ENCODE measurements at places on chromosomes 16 and 17.

- DNase-seq: no peak
Measured at GRCh38 chr16:58137581-58137980, 8.4 kb upstream of the CFAP20 start.

DNA sequence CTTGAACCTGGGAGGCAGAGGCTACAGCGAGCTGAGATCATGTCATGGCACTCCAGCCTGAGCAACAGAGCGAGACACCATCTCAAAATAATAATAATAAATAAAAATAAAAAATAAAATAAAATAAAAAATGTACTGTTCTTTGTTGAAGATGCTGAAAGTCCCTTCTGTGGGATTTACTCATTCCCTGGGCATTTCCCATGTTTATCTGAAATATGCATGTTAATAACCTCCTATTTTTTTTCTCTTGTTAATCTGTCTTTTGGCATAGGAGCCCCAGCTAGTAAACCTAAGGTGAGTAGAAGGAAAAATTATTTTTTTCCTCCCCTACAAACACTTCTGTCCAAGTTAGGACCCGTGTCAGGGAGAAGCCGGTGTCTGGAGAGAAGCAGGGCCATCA, 34.4 kb downstream of the TMEM92 start:
- DNase-seq: no peak

GRCh38 chr16:6684076-6684673, 648.5 kb upstream of the RBFOX1 start:
- DNase-seq: no peak

GRCh38 chr16:3595110-3595486, 16.3 kb downstream of the SLX4 start:
- no peak for DNase-seq

DNA sequence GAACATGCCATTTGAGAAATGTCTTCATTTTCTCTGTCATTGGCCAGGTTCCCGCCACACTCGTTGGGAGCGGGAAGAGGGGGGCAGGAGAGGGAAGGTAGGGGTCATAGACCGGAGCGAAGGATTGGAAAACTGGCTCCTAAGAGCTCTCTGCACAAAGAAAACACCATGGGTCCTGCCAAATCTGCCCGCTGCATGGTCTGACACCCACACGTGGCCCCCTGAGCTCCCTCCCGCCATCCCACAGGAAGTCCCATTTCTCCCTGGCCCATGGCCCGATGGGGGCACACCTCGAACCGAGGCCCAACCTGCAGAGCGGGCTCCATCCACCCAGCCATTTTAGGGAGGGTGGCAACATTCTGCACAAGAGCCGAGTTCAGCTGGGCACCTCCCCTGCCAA, 159.6 kb downstream of the SALL1 start:
- no peak for DNase-seq

DNA sequence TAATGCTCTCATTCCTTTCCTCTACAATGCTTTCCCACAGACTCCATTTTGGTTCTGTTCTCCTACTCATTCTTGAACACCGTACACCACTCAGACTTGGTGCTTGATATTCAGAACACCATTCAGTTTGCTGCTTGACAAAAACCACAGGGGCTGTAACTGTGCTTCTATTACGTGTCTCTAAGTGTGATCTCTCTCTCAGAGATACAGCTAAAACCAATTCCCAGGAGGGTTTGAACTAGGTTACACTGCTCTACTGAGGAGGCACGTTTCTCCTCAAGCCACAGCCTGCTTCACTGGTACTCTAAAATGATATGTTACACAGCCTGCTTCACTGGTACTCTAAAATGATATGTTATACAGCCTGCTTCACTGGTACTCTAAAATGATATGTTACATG, 175.7 kb downstream of the CEP112 start:
- DNase-seq: no peak

DNA sequence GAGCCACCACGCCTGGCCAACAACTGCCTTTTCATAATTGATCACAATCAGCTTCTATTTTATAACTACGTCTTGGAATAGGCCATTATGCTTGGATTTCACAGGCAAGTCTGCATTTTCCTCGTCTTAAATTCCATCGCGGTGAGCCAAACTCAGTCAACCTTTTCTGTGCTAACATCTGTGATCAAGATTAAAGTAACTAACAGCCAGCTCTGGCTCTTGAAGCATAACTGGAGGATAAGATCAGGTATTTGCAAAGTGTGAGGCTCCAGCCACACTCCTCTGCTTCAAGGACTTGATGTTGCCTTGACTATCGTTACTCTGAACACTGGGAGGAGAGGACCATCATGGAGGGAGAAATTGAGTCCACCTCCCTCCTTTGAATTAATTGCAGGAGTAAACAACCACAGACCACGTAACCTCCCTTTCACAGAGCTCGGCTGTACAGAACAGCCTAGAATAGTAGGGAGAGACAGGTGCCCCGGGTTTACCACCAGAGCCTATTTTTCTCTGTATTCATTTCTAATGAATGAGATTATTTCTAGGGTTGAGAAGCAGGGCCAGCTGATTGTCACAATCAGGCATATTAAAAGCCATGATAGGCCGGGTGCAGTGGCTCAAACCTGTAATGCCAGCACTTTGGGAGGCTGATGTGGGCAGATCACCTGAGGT, 143.0 kb downstream of the XYLT1 start:
- DNase-seq: no peak

GRCh38 chr16:56897026-56897799, 32.2 kb downstream of the SLC12A3 start:
- no peak for DNase-seq

DNA sequence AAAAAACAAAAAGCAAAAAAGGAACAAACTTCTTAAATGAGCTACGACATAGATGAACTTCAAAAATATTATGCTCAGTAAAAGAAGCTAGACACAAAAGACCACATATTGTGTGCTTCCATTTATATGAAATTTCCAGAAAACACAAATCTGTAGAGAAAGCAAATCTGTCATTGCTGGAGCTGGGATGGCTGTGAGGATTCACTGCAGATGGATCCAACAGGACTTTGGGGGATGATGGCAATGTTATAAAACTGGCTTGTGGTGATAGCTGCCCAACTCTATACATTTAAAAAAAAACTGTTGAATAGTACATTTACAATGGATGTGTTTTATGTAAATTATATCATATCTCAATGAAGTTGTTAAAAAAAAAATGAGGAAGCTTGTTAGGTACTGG, 52.6 kb upstream of the MAP3K14 start:
- DNase-seq: no peak
